ENCODE measurements at places on chromosomes 1 and 21.

DNA sequence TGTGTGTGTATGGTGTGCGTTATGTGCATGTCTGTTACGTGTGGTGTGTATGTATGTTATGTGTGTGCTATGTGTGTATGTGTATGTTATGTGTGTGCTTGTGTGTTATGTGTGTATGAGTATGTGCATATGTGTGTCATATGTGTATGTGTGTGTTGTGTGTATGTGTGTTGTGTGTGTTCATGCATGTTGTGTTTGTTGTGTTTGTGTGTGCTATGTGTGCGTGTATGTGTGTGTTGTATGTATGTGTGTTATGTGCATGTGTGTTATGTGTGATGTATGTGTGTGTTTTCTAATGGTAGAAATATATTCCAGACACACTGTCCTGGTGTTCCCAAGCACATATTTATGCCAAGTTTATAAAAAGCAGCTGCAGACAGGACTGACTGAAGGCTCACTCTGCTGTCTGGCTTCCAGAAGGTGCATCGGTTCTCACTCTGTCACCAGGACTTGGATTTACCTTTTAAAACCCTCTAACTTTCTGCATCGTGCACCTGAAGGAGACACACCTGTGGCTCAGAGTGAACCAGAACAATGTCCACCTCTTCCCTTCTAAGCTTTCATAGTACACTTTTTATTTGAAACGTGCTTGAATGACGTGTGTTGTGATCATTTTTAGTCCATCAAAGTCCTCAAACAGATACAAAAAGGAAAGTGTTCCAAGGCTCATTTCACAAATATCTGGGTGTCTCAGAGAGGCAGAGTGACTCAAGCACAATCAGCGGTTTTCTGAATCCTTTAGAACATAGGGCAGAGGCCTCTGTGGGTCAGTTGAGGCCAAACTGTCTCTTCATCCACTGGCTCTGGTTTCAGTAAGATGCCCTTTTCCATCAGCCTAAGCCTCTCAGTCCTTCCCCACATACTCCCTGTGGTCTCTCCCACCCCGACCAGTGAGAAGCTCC is 49.9 kb downstream of the TOMM20 start:
- peak; percentile 70 for DNase-seq

DNA sequence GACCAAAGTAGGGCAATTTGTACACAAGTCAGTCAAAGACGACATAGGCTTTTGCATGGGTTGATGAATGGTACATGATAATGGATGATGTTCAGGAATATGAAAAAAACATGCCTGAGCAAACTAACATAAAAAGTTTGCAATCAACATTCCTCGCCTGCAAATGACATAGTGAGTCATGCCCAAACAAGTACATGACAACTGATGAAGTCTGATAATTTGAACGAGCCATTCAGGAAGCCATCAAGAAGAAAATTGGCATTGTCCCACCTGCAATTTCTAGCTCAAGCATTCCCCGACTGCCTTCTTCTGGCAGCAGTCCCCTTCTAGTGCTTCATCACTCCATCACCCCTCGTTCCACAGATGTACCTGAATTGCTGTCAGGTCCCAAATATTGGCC is 118.4 kb upstream of the NR5A2 start:
- no peak for DNase-seq

DNA sequence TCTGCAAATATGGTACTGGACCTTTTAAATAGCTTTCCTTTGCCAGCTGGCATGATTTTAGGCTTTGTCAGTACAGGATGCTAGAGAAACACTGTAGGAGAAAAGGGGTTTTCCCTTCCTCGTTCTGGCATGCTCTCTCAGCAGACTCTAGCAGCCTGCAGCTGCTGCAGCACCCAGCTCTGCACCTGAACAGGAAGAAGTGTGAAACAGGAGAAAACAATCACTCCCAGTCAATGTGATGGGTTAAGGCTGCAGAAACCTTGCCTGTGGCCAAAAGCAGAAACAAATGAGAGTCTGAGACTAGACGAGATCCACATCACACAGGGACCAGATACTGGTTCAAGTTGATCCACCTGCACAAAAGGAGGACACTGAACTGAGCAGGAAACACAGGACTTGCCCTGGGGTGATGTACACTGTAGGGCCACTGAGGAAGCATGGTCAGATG is 21.2 kb downstream of the OVGP1 start:
- peak; percentile 83 for DNase-seq

GRCh38 chr1:201945157-201945556 is 1.2 kb downstream of the LMOD1 start:
- DNase-seq = no peak

GRCh38 chr1:167305059-167305705 is 84.5 kb downstream of the POU2F1 start:
- no peak for DNase-seq
